Fibroblast of skin of left quadriceps (primary cell): ENCODE measurements at places on chromosomes 1 and 21.

- DNase-seq = no peak
These were observed 31.6 kb upstream of the SLC5A9 start for GRCh38 chr1:48190881-48191280.

- DNase-seq = no peak
These were observed 20.5 kb downstream of the RCSD1 start for GRCh38 chr1:167650269-167651160.

DNA sequence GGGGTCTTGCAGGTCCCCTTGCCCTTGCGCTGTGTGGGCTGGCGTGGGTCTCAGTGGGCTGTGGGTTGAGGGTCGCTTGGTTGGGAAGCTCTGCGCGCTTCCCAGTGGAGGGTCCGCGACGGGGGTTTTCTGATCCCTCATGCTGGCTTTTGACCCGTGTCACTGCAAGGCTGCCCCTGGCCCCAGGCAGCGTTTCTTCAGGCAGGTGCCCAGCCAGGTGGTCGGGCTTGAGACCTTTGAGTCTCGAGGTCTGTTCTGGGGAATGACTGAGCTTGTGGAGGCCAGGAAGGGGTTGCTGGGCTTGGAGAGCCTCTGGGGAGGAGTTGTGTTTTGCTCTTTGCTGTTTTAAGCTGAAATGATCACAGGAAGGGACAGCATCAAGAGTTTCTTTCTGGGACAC, 5.3 kb downstream of the SKI start:
- DNase-seq = no peak

DNA sequence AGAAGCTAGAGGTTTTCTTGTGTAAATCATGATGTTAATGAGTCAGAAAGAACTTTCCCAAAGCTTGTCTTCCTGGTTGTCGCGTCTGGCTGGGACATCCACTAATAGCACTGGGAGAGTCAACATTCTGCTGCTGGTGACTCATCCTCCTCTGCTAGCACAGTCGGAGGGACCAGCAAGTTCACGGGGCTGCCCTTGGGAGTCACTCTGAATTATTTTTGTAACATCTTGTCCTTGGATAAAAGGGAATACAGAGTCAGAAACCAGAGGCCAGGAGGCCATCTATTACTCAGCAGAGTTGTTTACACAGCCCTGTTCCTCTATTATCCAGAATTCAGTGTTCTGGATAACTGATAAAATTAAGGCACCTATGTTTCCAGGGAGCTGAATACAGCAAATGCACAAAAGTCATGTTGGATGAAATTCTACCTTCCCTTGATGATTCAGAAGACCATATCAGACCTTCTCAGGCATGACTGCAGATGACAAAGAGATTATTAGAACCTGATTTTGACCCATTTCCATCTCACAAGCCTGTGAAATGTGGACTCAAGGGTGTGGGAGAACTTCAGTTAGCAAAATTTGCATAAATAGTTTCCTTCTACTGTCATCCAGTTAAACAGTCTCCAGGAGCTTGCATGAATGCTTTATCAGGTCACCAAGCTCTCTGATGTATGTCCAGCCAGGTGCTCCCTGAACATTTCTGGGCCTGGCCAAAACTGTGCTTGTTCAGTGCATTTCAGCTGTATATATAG, 68.1 kb downstream of the JAK1 start:
- peak; percentile 39 for DNase-seq

DNA sequence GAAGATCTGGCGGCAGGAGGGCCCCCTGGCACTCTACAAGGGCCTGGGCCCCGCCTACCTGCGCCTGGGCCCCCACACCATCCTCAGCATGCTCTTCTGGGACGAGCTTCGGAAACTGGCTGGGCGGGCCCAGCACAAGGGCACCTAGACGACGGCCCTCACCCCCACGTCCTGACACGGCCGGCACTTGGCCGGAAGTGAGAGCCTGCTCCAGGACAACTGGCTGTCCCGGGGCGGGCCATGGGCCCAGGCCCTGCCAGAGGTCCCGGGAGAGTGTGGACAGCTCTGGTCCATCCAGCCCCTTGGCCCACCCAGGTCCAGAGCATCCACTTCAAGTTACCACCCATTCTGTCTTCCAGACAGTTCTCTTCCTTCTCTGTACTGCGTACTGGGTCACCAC, 3.0 kb upstream of the TMEM82 start:
- no peak for DNase-seq

DNA sequence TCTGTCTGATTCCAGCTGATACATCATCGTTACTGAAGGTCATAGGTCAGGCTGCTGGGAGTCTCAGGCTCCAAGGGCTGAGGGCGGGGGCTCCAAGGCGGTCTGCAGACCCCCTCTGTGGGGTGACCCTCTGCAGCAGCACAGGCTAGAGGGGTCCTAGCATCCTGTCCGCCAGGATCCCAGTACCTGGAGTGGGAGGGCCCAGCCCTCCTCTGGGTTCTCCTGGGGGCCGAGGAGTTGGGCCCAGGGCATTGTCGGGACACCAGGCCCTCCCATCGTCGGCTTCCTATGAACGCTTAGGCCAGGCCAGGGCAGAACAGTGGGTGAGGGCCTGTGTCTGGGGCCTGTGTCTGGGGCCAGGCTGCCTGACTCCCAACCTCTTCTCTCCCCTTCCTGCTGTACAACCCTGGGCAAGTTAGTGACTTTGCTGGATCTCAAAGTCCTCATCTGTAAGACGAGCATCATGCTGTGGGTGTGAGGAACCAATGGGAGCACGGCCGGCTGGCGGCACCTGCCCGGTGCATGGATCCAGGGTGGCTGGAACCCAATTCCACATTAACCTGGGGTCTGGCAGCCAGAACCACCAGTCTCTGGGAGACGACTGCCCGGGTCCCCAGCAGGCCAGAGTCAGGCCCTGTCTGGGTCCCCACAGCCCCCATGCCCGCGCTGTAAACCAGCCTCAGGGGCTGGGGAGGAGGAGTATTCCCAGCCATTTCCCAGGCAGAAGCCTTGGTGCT, 56.2 kb upstream of the COL18A1 start:
- no peak for DNase-seq

DNA sequence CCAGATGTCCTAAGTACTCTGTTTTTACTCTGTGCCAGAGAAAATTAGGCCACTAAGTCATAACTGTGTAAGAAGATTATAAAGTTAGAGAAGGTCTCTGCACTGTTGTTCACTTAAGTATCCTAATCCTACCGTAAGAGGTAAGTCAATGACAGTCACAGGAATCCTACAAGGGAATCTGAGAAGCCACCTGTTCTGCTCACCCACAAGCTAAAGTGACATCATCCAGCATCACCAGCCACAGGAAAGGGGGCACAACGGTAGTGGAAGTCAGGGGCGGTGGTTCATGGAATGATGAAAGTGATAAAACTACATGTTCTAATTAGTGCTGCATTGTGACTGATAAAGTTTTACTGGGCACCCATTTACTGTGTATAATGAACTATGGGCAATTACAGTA, 92.7 kb downstream of the PLD5 start:
- no peak for DNase-seq

GRCh38 chr1:206985162-206985749, 15.0 kb upstream of the FCAMR start:
- no peak for DNase-seq

DNA sequence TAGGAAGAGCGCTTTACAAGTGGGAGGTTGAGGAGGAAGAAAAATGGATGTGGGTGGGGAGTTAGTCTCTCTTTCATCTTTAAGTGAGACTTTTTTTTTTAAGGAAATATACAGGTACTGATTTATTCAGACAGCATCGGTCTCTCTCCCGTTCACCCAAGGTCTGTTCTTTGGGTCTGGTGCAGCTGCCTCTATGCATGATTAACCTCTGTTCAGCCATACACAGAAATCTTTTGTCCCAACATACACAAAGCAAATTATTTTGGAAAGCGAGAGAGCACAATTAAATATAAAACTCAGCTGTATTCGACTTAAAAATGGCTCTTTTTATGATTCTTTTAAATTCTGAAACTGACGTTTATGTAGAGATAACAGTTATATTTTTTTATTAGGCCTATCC, 11.0 kb downstream of the PROX1 start:
- DNase-seq = no peak

DNA sequence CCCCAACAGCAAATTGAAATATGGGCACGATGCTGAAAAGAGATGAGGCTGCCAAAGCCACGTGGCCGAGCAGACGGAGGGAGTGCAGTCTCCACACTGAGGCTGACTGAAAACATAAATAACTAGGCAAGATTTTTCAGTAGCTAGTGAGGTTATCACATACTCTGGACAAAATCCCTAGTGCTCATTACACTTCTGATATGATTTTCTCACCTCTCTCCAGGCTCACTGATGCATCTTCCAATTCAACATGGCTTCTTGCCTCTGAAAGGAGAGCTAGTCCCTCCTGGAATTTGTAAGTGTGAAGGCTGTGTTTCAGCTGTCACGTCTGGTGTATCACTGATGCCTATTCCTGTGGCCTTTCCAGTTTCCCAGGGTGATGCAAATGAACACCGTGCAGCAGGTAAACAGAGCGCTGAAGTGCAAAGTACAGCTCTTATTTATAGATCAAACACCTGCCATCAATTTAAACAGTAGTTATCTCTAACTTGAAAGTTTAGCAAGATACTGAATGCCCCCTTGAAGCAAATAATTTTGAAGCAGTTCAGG, 656.1 kb downstream of the KIF26B start:
- no peak for DNase-seq

DNA sequence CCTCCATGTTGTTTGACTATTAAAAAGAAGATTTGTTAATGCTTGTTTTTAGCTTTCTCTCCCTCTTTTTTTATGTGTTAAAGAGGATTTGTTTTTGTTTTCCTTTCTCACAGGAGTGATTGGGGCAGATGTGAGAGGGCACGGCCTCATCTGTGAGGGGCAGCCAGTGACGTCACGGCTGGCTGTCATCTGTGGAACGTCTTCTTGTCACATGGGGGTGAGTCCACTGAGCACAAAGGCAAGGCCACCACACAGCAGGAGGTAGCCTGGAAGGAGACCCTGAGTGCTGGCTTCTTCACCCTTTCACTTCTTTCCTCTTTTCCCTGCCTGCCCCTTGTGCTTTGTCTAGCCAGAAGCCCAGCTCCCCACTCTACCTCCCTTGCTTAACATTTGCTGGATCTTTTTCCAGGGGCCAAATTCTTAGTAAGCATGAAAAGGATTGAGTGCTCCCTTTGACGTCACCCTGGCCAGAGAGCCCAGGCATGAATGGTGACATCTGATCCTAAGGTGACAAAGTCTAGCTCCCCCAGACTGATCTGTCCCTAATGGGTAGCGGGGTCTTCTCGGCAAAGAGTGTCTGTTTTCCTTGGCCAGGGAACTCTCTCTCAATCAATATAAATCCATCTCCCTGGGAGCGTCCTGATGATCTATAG, 257.2 kb downstream of the FGGY start:
- no peak for DNase-seq

DNA sequence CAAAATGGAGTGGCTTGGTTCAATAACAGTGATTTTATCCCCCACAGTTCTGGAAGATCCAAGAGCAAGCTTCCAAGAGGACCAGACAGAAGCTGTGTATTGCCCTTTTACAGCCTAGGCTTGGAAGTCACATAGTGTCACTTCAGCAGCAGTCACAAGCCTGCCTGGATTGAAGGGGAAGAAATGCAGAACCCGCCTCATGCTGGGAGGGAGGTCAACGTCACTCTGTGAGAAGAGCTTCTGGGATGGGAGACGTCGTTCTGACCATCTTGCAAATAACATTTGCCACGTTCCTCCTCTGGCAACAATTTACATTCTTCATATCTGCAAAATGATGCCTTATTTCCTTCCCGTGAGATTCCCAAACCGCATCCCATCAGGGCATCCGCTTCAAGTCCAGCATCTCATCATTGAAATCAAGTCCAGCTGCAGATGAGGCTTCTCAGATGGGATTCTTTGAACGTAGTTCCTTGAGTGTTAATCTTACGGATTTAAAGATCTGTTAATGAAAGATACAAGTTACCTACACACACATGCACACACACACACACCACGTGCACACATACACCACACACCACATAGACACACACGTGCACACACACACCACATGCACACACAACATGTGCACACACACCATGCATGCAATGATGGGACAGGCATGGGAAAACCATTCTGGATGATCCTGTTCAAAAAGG, 23.9 kb upstream of the KIF1B start:
- peak; percentile 87 for DNase-seq

DNA sequence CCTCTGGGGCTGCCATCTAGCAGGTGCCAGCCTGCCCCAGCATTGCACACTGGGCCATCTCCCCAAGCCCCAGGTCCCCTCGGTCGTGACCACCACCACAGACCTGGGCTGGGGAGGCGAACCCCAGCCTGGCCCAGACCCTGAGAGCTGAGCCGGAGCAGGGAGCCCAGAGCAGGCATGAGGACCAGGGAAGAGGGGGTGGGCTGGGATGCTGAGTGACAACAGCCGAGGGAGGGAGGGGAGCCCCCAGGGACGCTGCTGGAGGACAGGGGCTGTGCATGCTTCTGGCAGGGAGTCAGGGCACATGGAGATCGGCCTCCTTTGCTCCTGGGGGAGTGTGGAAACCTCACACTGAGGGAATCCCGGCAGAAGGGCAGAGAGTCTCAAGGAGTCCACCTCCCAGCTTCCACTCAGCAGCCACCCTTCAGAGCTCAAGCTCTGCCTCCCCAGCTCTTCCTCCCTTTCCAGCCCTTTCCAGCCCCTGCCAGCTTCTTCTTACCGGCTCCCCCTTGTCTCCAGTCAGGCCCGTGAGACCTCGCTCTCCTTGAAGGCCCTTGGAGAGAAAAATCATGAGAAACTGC, 23.7 kb upstream of the PEF1 start:
- DNase-seq = no peak

DNA sequence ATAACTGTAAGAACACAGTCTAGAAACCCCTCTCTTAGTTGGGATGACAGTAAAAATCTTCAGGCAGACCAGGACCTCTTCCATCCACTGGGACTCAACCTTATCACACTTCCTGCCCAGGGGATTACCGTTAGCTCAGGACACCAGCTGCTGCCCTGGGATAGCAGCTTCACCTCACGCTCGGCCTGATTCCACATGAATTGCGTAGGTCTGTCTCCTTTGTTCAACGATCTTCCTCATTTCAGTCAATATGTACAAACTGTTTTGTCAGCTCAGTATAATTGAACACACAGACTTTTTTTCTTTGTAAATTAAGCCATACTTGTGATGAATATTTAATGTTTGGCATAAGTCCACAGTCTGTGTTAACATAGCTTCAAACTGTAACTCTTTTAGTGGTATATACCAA, 290.4 kb downstream of the GRIK1 start:
- DNase-seq = no peak

- no peak for DNase-seq
These were observed 10.6 kb upstream of the GIPC2 start for GRCh38 chr1:78035121-78035520.

DNA sequence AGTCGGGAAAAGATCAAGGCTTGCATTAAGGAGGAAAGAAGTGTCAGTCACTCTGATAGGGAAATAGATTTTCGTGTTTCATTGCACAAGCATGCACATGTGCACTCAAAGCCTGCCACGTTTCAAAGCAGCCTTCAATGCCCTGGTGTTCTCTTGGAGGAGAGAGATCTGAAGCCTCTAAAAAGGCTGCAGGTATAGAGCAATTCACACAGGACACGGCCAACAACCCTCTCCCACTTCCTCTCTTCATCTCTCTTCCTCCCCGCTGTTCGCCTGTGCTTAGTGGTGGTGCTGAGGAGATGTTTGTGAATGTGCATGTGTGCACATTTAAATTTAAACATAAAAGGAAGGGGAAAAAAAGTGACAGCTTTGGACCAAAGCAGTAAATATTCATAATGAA, 117.7 kb downstream of the NUF2 start:
- DNase-seq = no peak

- DNase-seq = peak; percentile 15
These were observed at the start of gene GPX7 for GRCh38 chr1:52601991-52602855. Gene GPX7 (plus strand): TSS chr1:52602371. CDS start chr1:52602410, 39 bp downstream.
